Esophagus squamous epithelium (tissue), 5 donors: ENCODE measurements at places on chromosomes 3 and 15. TPM values are rescaled to one million over a fixed set of nuclear protein-coding genes. Genes with fewer than 3 reads are reported as not detected.
A peak's percentile ranks its signal among the peaks of the same experiment; 100 is the strongest.

Gene GUCA1C
- not detected for total RNA-seq

Gene SCAMP5
- total RNA-seq: 2.0 TPM

Gene CCR3
- not detected for total RNA-seq

Gene XXYLT1
- 15.7 TPM for total RNA-seq

GRCh38 chr3:195210266-195210973, 60.5 kb downstream of the XXYLT1 start:
- peaks cover 16% of the 10 kb centered on the region for H3K4me1 ChIP-seq
- H3K4me3 ChIP-seq: no peak overlapping the region
- no peaks in the 10 kb centered on the region for H3K27me3 ChIP-seq
- no peak for DNase-seq
- no peaks in the 10 kb centered on the region for H3K36me3 ChIP-seq
- H3K27ac ChIP-seq: peak overlapping the region; percentile 76

- H3K27me3 ChIP-seq: no peaks in the 10 kb centered on the region
- no peak for DNase-seq
- H3K4me3 ChIP-seq: no peak overlapping the region
- no peaks in the 10 kb centered on the region for H3K36me3 ChIP-seq
- H3K27ac ChIP-seq: no peak overlapping the region
- no peaks in the 10 kb centered on the region for H3K4me1 ChIP-seq
These were observed 203.7 kb downstream of the SLC9A9 start for GRCh38 chr3:143644370-143645089.

DNA sequence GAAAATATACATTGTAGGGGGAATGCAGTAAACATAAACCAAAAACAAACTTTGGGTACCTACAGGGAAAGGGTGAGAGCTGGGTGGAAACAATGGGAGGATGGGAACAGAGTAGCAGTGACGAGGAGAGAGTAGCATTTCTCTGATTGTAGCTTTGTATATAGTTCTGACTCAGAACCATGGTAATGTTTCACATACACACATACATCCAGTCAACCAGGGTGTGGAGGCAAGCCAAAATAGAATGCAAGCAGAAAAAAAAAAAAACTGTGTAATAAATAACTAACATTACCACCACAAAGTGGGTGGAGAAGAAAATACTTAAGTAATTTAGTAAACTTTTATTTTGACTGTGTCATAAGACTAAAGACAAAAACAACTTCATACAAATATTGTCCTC, 27.2 kb downstream of the BCL2A1 start:
- no peaks in the 10 kb centered on the region for H3K4me1 ChIP-seq
- H3K4me3 ChIP-seq: no peak overlapping the region
- DNase-seq: no peak
- H3K27me3 ChIP-seq: peaks cover 23% of the 10 kb centered on the region

DNA sequence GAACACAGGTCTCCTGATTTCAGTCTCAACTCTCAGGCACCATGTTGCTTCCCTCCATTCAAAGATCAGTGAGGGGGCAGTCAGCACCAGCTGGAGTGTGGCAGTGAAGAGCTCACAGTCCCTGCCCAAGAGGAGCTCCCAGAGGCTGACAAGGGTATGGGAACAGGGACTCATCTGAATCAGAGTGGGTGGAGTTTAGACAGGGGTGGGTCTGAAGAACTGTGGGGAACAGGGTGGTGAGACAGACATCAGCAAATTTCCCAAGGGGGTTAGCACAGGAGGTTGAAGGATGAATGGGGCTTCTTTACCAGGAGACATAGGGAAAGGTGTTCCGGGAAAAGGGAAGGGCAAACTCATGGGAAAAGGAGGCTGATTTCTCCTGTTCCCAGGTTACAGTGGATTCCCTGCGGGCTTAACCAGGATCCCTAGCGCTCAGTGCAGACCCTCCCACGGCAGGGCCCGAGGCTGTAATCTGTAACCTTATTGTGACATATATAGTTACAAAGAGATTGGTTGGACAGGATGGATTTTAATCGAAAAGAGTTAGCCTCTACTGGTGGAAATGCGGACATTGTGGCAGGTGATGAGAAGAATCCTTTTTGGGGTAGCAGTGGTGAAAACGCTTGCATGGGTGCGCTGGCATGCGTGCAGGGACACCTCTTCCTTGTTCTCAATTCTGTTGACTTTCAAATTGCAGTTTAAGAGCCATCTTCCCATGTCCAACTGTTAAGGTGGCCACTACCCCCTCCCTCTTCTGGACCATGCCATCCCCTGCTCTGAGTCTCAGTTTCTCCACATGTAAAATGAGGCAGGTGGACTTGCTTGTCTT, 160.3 kb downstream of the SMAD6 start:
- H3K4me3 ChIP-seq: no peak overlapping the region
- no peak overlapping the region for H3K27ac ChIP-seq
- H3K4me1 ChIP-seq: peaks cover 12% of the 10 kb centered on the region
- DNase-seq: no peak
- H3K36me3 ChIP-seq: no peaks in the 10 kb centered on the region
